ENCODE measurements at places on chromosomes 3 and 15.

- DNase-seq = no peak
Measured at GRCh38 chr3:171491361-171491760, 31.2 kb upstream of the TNIK start.

- DNase-seq = no peak
Measured at GRCh38 chr3:48607519-48607918, 1.9 kb downstream of the UQCRC1 start.

GRCh38 chr3:195207056-195207455, 63.9 kb downstream of the XXYLT1 start:
- no peak for DNase-seq

- DNase-seq = no peak
Measured at GRCh38 chr3:128378631-128379347, 87.9 kb downstream of the DNAJB8 start.

DNA sequence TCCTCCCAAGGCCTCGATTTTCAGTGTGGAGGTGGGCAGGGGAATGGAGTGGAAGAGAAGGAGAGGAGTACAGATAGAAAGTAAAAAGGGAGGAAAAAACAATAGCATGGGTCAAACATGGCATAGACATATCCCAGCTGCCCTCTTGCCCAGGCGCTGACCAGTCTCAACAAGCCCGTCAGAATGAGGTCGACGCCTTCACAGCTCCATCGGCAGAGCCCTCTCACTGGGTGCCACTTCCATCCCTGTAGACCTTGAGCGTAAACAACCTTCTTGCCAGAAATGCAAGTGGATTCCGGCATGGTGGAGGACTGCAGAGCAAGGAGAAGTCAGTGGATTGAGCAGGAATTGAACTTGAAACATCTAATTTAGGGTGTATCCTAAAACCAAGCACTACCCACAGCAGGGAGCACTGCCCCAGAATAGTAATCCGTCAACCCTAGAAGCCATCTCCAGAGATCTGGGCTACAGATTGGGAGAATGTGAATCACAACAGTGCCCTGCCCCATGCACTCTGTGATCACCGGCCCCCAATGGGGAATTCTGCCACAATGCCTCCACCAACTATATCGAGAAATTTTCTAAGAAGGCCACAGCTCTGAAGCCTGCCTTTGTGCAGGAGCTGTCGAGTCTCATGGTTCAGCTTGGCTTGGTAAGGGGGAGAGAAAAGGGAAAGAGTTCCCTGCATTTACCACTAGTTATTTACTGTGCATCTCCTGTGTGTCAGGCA, 190.1 kb downstream of the UACA start:
- no peak for DNase-seq

DNA sequence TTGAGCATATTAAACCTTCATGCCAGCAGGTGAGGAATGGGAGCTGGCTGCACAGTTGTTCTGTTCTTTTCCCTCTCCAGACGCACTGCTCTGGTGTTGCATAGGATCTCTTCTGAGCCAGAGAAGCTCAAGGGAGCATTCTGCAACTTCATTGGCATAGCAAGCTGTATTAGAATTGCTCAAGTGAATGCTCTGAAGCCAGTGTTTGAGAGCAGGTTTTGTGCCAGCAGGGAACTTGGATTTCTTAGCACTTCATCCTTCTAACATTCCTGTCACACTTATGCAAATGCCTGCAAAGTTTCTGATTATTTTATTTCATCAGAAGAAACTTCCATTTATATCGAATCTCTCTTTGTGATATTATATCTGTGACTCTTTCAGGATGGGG, 366.6 kb downstream of the AGBL1 start:
- DNase-seq = no peak

GRCh38 chr3:13028010-13028821, 45.0 kb downstream of the IQSEC1 start:
- DNase-seq = no peak

Measured in CD4-positive, CD25-positive, alpha-beta regulatory T cell (primary cell).